Small intestine (tissue), 16 donors: ENCODE measurements at places on chromosomes 3 and 15.
A peak's percentile ranks its signal among the peaks of the same experiment; 100 is the strongest.

DNA sequence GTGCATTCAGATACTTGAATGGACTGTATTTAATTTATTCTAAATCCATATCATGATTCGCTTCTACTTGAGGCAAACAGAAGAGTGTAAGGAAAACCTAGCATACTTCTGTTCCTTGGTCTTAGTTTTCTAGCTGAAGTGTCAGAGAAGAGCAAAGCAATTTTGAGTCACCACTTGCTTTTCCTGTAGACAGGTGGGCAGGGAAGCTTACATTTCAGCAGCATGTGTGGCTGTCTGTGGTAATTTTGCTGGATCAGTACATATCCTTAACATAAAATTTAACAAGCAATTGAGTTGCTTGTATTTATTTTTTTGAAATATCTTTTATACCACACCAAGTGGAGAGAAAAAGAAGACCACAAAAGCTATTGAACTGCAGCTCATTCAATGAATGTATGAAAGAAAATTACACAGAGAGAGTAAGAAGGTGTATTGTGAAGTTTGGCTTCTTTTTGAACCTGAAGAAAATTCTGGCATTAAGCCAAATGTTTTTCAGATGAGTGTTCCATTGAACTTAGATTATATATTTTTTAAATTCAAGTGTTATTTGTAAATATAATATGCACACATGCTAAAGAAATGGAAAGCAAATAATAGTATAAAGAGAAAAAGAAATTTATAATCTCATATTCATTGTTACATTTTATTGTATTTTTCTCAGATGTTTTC lies 747.6 kb downstream of the NAALADL2 start:
- no peak for DNase-seq

DNA sequence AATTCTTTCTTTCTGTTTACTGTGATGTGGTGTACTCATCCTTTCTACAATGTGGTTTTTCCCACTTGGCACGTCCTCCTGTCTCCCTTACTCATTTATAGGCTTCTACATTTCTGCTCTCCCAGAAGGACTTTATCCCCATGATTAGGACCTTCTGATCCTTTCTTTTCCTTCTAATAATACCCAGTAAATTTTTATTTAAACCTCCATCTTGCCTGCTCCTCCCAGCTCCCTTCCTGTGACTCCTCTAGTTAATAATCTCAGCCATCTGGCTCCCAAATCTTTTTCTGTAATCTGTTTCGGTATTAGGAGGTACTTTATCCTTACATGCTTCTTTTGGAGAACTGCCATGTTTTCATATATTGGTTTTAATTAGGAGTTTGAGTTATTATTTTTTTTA lies 11.2 kb upstream of the P2RY1 start:
- DNase-seq: peak; percentile 49

DNA sequence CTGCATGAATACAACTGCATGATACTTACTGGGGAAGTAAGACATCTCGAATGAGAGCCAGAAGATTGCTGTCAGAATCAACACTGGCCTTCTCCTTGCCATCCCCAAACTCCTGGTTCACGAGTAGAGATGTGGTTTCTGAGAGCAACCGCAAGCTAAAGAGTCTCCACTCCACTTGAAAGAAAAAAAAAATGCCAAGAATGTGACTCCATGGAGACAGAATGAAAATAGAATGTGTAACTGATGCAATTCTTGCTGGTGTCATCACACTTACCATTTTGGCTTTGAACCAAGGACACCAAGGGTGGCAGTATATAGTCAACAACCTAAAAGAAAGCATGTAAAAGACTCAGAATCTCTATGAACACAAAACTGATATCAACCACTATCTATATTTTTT lies 280.4 kb downstream of the ULK4 start:
- DNase-seq: no peak

GRCh38 chr3:64814351-64814750 lies 126.6 kb upstream of the ADAMTS9 start:
- DNase-seq: no peak

- no peak for DNase-seq
These were observed 43.0 kb upstream of the ABI3BP start for GRCh38 chr3:101036213-101036618.

DNA sequence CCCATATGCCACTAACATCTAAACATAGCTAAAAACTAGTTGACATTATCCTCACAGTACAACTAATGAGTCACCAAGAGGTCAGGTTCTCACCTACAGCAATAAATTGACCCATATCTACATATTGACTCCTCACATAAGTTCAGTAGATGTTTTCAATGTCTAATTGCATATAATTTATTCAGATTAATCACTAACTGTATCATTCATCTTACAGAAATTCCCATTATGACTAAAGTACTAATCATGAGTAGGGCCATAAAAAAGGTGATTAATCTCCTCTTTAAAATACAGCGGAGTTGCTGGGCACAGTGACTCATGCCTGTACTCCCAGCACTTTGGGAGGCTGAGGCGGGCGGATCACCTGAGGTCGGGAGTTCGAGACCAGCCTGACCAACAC lies 82.4 kb upstream of the ST3GAL6 start:
- DNase-seq: no peak

- peak; percentile 83 for DNase-seq
These were observed 11.0 kb downstream of the ETV5 start for GRCh38 chr3:186097663-186098451.

- no peak for DNase-seq
These were observed 34.6 kb downstream of the CD200R1L start for GRCh38 chr3:112811917-112812660.

GRCh38 chr3:191915712-191916111 lies 454.7 kb downstream of the PYDC2 start:
- no peak for DNase-seq

DNA sequence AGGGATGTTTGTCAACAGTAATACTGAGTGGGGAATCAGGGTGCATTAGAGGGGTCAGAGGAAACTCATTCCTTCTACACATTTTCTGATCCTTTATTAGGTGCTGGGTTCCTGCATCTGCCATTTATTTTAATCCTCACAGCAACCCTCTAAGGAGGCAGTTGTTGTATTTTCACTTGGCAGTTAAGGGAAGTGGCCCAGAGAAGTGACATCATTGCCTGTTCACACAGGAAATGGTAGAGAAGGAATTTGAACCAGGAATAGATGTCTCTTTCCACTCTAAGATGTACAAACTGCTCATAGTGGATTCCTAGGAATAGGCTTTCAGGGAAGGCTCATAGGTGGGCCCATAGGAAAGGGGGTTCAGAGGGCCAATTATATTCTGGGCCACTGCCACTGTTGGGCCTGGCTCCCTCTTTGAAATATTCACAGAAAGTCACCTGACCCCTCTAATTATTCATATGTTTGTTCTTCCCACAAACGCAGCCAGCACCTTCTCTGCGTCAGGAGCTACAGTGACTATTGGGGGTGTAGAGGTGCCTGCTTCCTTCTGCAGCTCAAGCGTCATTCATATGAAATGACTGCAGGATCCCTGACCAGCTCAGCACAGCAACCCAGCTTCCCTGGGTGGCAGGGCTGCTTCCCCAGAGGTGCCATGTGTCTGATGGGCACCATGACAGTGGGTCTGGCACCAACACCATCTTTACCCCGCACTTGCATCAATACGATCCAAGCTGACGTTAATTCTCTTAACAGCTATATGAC lies 163.9 kb upstream of the SMAD3 start:
- no peak for DNase-seq

- DNase-seq: no peak
These were observed 23.0 kb downstream of the PAQR9 start for GRCh38 chr3:142940472-142940871.

DNA sequence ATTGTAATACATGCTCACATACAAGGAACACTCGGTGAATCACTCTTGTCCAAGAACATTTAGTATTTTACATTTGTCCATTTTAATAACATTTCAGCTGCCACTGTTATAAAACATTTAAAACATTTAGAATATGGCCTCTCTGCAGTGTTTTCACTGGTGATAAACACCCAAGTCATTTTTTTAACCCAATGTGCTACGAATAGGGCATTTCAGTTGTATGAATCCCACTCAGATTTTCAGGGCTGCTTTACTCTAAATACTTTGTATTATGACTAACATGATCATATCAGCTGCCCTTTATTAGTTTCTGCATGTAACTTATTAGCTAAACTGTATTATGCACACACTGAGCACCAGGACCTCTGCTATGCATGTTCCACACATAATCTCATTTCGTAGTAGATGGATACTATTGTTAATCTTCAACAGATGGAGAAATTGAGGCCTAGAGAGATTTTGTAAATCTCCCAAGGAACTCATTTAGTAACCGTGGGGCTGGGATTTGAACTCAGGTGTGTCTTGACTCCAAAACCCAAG lies 148.6 kb upstream of the CDIN1 start:
- no peak for DNase-seq
